Stimulated activated CD8-positive, alpha-beta memory T cell treated with anti-CD3 and anti-CD28 coated beads, Interleukin-4, amount 100 ng/mL, for 4 hours (primary cell): ENCODE measurements at places on chromosomes 1 and 21.

- no peak for DNase-seq
These were observed 558 bp downstream of the PFKL start for GRCh38 chr21:44300262-44300959.

- no peak for DNase-seq
These were observed 12.1 kb downstream of the TIE1 start for GRCh38 chr1:43312663-43313515.

DNA sequence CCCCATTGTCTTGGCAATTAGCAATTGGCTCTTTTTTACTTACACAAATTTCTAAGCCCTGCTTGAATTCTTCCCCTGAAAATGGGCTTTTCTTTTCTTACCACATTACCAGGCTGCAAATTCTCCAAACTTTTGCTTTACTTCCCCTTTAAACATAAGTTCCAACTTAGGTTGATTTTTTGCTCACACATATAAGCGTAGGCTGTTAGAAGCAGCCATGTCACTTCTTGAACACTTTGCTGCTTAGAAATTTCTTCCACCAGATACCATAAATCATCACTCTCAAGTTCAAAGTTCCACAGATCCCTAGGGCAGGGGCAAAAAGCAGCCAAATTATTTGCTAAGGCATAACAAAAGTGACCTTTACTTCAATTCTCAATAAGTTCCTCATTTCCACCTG lies 35.4 kb upstream of the KCNH1 start:
- no peak for DNase-seq

DNA sequence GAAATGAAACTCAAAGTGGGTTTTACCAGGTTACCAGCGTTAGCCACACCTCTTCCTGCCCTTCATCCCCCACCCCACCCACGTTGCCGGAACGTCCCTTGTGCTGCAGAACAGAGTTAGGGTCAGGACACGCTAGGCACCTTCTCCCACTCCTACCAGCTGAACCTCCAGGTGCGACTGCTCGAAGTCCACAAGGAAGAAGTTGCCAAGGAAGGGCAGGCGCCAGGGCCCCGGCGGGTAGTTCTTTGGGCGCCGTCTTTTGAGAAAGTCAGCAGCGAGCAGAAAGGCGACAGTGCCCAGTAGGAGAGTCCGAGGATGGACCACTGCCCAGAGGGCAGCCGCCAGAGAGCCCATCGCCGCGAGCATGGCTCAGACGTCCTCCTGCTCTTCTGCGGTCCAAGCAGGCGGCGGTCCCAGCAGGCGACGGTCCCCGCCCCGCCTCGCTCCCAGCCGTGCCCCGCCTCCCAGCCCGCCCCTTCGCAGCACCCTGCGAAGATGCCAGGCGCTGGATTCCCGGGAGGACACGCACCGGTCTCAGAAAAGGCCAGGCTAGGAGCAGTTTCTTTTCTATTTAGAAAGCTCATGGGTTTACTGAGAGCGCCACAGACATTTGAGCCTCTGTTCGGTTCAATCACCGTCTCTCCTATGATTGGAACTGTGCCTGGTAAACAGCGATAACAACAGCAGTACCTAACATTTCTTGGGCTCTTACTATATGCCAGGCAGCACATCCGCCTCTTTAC lies at the start of gene CYP2J2:
CYP2J2 (minus strand) TSS at position 393 of the 743 bp plus-strand sequence; CDS start at position 366, 27 bp downstream.
- no peak for DNase-seq

- DNase-seq = no peak
These were observed 356.8 kb downstream of the RRAGC start for GRCh38 chr1:38502758-38503157.

- no peak for DNase-seq
These were observed 119.2 kb downstream of the LRIG2 start for GRCh38 chr1:113192242-113192641.

DNA sequence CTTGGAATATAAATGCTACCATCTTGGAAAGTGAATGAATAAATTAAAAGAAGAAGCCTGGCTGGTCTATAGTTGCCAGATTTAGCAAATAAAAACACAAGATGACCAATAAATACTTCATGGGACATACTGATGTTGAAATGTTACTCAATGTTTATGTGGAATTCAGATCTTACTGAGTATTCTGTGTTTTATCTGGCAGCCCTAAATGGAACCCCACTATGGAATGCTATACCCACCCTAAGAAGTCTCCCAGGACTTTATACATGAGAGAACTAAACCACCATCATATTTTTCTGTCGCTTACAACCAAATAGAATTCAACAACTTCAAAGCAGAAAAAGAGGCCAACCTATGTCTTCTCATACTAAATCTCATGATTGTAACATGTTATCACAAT lies 177.6 kb upstream of the HMCN1 start:
- no peak for DNase-seq

DNA sequence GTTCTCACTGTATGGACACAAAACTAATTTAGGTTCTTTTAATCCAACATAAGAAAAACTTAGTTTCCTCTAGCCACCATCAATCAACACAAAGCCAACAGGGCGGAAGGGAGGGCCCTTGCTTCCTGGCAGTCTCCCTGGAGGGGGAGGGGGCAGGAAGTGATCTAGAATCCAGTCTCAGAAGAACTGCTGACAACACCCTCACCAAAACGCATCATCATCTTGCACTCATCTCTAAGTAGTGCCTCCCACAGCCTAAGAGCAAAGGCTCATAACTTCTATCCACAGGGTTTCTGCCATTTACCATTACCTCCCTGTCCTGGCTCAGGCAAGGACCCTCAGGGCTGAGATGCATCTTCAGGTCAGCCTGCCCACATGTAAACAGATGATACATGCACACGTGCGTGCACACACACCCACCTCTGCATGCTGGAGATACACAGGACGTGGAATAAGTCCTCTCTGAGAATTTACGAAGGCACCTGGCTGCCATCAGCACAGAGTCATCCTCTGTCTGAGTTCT lies 20.5 kb downstream of the HIVEP3 start:
- DNase-seq = peak; percentile 45

- DNase-seq = no peak
These were observed 26.5 kb downstream of the LRRN2 start for GRCh38 chr1:204659056-204659455.

GRCh38 chr1:44949286-44949685 lies 37.1 kb downstream of the EIF2B3 start:
- no peak for DNase-seq

DNA sequence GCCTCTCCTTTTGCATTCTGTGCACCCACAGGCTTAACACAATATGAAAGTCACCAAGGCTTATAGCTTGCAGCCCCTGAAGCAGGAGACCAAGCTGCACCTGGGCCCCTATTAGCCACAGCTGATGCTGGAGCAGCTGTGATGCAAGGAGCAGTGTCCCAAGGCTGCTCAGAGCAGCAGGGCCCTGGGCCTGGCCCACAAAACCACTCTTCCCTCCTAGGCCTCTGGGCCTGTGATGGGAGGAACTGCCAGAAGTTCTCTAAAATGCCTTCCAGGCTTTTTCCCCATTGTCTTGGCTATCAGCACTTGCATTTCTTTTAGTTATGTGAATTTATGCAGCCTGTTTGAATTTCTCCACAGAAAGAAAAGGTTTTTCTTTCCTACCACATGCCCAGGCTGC lies 89.5 kb upstream of the KCTD3 start:
- DNase-seq = no peak

DNA sequence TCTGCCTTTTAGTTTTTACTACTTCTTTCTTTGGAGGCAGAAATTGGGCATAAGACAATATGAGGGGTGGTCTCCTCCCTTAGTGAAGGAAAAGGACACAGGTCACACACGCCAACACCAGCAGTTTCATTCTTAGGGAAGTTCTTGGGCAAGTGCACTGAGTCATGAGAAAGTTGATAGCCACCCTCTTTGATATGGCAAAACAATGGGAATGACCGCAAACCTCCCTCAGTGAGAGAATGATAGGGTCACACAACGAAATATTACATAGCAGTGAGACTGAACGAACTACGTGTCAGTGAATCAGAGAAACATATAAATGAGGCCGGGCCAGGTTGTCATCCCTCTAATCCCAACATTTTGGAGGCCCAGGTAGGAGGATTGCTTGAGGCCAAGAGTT lies 20.0 kb downstream of the IL6R start:
- DNase-seq = no peak

GRCh38 chr1:156559797-156560385 lies 12.5 kb downstream of the IQGAP3 start:
- DNase-seq = no peak

- no peak for DNase-seq
These were observed 299.1 kb upstream of the NRIP1 start for GRCh38 chr21:15363921-15364320.

DNA sequence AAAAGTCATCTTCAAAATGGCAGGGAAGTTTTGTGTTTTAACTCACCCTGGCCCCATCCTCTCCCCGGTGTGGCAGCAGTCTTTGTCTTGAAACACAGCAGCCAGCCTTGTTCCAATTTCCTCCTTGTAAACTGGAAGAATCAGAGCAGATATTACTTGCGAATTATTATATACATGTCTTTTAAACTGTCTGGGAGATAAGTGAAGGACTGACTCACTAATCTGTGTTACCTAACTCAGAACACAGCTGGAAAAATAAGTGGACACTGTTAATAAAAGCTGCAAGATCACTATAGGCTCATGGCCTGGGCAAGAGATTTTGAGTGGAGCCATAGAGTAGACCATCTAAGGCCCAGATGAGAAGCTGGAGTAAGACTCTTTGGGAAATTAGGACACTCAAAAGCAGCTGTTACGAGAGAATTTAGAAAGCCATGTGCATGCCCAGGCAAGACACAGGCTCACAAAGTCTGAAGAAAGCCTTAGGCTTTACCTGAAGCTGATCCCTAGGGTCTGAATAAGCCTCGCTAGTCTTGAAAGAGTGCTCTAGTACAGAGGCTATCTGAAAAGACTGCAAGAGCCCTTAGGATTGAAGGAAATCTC lies 233.0 kb upstream of the RAB4A start:
- no peak for DNase-seq

DNA sequence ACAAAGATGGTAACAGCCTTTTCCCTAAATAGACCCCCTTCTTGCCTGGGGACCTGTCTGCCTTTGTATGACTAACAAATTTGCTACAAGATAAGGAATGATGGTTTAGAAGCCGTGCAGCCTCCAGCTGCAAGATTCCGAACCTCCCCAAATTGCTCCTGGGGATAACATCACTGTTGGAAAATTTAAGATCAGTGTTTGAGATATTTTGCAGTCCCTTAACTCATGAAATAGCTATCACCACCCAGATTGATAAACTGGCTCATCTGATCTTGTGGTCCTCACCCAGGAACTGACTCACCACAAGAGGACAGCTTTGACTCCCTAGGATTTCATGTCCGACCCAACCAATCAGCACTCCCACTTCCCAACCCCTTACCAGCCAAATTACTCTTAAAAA lies 254.7 kb downstream of the USH2A start:
- DNase-seq = no peak

- no peak for DNase-seq
These were observed 12.9 kb downstream of the MRPL37 start for GRCh38 chr1:54212872-54213271.

DNA sequence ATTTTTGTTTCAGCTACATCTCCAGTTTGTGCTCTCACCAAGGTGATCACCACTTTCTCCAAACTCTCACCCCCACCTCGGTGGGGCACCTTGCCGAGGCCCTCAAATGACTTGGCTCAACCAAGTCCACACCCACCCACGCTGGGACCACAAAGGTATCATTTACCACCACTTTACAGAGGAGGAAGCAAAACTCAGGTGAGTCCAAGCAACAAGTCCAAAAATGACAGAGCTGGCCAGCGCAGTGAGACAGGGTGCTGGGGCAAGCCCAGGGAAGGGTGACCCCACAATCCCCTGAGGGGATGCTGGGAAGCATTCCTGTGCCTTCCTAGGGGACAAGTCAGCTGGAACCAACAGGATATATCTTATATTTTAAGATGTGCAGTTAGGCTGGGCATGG lies 24.7 kb downstream of the SSBP3 start:
- DNase-seq = no peak

DNA sequence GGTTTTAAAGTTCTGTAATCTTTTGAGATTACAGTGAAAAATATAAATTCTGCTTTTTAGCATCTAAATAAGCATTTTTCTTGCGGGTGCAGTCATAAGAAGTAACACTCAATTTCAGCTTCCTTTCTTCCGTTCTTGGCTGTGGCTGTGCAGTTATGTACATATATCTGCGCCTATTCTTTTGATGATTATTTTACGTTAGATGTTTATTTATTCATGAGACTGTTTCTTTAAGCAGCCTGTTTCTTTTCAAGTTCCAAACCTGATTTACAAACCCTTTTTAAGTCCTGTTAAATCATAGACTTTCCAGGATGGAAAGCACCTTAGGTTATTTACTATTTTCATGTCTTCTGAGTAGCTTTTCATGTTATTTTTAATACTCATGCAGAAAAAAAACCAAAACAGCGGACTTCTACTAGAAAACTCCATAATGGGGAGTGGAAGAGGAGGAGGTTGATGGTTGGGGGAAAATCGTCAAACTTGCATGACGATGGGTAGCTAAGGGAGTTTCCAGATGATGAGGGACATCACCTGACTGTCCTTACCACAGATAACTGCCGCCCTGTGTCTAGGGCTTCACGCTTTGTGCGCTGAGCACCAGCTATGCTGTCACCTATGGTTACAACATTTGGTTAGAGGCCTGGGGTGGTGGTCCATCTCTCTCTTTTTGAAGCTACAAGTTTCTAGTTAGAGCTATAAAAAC lies 2.6 kb downstream of the PRDM2 start:
- DNase-seq = peak; percentile 21

- no peak for DNase-seq
These were observed 39.3 kb downstream of the BRINP2 start for GRCh38 chr1:177210071-177210470.

DNA sequence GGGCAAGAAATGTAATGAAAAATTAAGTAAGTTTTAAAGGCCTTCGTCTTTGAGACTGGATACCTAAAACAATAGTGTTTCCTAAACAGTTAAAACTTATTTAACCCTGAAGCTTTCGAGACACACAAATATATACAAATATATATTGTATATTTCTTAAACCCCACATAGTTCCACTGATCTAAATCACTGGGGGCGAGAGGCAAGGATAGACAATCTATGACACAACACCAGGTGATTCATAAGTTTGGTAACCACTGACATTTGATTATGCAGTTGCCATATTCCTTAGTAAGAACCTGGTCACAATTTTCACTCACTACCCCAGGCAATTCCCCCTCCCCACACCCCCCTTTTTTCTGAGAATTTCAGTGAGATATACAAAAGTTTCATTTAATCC lies 55.3 kb upstream of the BOLA1 start:
- no peak for DNase-seq

GRCh38 chr1:39109644-39110043 lies 83.5 kb downstream of the NDUFS5 start:
- DNase-seq = no peak

- no peak for DNase-seq
These were observed 20.3 kb upstream of the TBX19 start for GRCh38 chr1:168260393-168260792.

- no peak for DNase-seq
These were observed 147.1 kb downstream of the SLC45A1 start for GRCh38 chr1:8465013-8465412.

DNA sequence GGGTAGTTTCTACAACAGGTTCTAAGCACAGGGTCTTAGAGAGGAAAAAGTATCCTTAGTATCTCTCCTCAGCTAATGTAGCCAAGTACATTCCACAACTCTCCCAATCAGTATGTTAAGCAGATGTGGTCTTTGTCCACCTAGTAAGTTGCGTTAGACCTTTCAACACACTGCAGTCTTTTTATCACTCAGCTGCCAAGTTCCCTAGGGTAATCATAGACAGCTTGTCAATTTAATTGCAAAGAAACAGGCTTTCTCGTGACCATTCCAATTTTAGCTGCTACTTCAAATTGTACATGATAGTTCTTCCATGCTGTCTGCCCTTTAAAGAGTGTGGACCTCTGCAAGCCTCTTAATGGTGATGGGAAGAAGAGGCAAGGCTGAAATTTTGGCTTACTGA lies 211.8 kb upstream of the PKN2 start:
- DNase-seq = no peak
